ENCODE measurements at places on chromosomes 7 and 10.
A peak's percentile ranks its signal among the peaks of the same experiment; 100 is the strongest.

- DNase-seq: no peak
These were observed 16.3 kb downstream of the ZMIZ1 start for GRCh38 chr10:79084972-79085597.

DNA sequence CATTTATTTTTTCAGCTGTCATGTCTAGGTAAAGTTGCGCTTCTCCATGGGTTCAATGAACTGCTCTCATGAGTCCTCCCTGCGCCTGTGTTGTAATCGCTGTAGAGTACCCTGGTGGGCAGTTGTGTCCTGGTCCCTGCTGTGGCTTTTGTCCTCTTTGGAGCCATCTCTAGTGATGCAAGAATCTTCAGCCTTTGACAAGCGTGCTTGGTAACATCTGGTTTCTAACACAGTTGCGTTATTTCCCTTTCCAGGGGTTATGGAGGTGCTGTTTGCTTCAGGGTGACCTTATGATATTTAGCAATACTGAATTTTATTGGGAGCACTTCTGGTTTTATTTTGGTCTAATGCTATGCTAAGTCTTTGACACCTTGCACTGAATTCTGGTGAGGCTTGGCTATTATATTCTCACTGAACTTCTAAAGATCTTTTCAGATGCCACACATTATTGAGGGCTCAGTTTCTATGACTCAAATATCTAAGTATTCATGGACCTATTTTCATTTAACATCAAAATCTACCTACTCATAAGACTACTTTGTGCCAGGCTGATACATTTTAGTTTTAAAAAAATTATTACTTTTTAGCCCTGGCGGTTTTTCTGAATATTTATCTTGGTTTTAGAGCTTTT lies 88.6 kb downstream of the FANK1 start:
- no peak for DNase-seq

- peak; percentile 2 for DNase-seq
These were observed 21.6 kb downstream of the SFTPD start for GRCh38 chr10:79927111-79927828.

DNA sequence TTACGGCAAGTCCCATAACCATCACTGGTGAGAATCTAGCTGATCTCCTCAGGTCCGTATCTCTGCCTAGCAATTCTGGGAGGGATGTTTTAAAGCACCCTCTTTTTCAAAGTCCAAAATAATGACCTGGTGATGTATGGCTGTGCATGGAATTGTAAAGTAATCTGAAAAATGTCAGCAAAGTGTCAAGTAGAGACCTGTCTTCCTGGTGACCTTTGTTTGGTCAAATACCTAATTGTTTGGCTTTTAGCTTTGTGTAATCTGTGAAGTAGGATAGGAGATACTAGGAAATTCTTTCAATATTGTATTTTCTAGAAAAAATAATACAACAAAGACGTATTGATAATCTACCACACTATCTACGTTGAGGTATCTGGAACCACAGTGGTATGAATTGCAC lies 51.0 kb downstream of the ABCB5 start:
- no peak for DNase-seq

DNA sequence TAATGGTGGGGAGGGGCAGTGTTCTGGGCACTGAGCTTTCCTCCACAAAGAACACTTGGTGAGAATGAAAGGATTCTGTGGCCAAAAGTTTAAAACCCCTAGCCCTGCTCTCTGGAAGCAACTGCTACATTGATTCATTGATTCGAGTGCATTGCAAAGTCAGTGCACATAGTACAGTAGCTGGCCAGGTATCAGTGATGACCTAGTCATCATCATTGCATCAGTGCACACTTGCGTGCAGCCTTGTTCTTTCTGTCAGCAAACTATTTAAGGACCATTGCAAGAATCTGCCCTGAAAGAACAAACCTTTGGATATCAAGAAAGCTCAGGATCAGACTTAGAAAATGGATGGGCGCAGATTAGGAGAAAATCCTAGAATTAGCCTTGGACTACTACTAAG lies 47.4 kb downstream of the CUL1 start:
- no peak for DNase-seq

DNA sequence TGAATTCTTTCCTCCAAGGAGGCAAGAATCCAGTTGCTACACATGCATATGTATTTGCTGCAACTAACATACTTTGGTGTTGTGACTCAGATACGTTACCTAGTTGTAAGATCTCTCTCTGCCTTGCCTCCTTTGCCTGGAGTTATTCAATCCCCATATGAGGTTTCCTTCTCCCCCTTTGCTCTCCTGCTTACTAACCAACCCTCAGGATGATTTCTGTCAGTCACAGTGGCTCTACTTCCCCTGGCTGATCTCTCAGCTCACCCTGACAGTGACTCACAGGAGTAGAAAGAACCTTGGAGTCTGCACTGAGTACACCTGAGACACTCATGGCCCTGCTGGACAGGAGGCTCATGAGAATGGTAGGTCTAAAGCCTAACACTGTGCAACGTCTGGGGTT lies 92.0 kb downstream of the TMEM106B start:
- no peak for DNase-seq

DNA sequence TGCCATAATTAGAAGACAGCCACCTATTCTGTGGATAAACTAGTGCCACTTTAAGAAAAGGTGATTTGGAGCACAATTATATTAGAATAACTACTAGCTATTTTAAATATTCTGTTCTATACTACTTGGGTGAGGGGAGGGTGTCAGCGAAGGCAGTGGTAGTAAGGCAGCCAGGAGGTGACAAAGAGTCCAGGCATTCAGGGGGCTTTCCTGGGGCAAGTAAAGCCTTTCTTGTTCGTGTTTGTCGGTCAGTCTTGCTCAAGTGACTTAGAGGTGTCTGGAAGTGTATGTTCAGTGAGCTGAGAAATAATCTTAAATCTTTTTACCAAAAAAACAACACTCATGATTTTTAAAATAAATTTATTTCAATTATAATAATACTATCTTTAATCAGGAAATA lies 34.4 kb downstream of the ADD3 start:
- DNase-seq: no peak

- DNase-seq: no peak
These were observed 128.4 kb upstream of the RSU1 start for GRCh38 chr10:16945593-16945992.

- DNase-seq: no peak
These were observed 148.6 kb downstream of the ELFN1 start for GRCh38 chr7:1818575-1819258.

DNA sequence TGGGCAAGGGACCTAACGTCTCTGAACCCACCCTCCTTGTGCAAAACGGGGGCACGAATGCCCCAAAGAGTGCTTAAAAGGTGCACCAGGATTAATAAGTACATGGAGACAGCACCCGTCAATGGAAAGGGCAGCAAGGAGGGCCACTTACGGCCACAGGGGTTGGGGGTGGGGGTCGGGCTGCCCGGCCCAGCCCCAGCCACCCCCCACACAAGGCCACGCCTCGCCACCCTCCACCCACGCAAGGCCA lies 213.4 kb downstream of the MAD1L1 start:
- DNase-seq: no peak

DNA sequence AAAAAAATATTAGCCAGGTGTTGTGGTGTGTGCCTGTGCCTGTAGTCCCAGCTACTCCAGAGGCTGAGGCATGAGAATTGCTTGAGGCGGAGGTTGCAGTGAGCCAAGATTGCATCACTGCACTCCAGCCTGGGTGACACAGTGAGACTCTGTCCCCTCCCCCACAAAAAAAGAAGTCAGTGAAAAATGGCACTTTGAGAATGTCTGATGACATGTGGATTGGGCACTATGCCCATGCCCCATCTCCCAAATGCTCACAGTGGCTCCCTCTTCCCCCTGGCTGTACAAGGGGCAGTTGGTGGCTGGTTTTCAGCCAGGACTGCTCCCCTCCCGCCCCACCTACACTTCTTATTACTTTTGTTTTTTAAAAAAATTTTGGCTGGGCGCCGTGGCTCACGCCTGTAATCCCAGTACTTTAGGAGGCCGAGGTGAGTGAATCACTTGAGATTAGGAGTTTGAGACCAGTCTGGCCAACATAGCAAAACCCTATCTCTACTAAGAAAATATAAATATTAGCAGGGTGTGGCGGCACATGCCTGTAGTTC lies 26.1 kb downstream of the IL15RA start:
- DNase-seq: no peak

GRCh38 chr7:150380463-150380862 lies 1.3 kb downstream of the ZNF775 start:
- DNase-seq: no peak

GRCh38 chr10:60646966-60647796 lies 131.1 kb upstream of the CDK1 start:
- DNase-seq: peak; percentile 30

All from iPS-NIHi11 (cell line).